GM19239 (cell line): ENCODE measurements at places on chromosomes 11 and 22.

GRCh38 chr22:37413546-37413945 is 13.7 kb downstream of the ELFN2 start:
- no peak for DNase-seq

- DNase-seq, result no peak
These were observed 754.6 kb downstream of the BRD1 start for GRCh38 chr22:49072996-49073645.

- no peak for DNase-seq
These were observed 34.7 kb downstream of the SNX19 start for GRCh38 chr11:130881475-130882137.

GRCh38 chr11:130190371-130190881 is 30.8 kb downstream of the ST14 start:
- DNase-seq, result no peak

DNA sequence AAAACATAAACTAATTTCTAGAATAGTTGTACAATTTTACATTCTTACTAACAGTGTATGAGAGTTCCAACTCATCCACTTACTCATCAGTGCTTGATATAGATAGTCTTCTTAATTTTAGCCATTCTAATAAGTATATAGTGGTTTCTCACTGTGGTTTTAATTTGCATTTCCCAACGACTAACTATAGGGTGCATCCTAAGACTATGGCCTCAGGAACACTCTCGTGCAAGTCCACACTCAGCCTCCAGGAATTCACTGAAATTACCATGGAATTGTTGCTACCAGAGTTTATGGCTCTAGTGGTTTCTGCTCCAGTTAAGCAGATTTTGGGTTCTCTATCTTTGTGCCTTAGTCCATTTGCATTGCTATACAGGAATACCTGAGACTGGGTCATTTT is 60.1 kb upstream of the GUCY1A2 start:
- no peak for DNase-seq

- peak; percentile 44 for DNase-seq
These were observed 31.2 kb upstream of the SMIM35 start for GRCh38 chr11:118117790-118118601.

GRCh38 chr11:100922121-100922520 is 207.5 kb downstream of the PGR start:
- no peak for DNase-seq

GRCh38 chr11:35802221-35802620 is 139.6 kb downstream of the TRIM44 start:
- DNase-seq, result no peak

DNA sequence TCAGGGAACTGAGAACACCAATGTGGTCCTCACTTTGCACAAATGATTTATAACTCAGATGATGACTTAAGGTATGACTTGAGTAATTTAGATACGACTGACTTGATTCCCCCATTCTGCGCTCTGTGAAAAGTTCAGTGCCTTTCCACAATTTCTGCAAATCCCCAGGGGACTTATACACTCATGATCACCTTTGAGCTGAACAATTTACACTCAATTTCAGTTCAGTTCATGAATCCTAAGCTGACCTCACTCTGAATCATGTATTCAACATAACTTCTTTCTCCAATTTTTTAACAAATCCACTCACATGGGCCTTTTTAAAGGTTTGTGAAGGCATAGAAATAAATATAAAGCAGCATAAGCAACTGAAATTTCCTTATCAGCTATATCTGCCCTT is 274.2 kb downstream of the FAM76B start:
- no peak for DNase-seq

DNA sequence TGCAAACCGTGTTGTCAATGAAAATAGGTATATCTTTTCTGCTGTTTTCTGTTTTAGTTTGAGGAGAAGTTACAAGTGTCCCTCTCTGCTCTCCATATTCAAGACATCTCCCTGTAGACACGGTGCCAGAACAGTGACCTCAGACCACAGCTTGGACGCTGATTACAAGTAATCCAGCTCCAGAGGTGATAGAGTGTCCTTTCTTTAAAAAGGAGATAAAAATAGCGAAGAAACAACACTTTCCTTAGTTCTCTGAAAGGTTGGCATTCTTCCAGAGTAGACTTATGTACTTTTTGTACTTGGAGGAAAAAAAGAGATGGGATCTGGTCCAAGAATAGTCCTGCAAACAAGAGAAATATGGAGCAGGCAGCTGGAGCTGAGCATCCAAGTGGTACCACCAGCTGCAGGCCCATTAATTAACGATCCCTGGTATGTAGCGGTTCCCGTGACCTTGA is 43.0 kb upstream of the WT1 start:
- no peak for DNase-seq

DNA sequence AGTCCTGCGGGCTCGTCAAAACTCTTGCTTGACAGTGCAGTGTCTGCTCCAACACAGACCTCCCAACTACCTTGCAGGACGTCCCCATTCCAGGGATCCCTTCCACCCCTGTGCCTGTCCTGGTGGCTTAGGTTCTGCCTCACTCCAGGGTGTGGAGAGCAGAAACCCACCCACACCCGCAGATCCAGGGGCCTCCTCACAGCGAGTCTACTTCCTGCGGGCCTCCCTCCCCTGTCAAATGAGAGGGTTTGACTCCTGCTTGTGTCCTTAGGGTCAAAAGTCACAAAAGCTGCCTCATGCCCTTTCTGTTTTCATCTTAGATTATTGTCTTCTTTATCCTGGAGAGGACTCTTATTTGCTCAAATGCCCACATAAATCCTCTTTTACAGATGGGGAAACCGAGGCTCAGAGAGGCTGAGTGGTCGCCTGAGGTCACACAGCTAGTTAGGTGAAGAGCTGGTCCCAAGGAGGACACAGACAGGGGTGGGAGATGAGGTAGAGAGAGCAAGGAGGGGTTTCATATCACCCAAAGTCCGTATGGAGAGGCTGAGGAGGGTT is 81.1 kb upstream of the KCNQ1OT1 start:
- no peak for DNase-seq

DNA sequence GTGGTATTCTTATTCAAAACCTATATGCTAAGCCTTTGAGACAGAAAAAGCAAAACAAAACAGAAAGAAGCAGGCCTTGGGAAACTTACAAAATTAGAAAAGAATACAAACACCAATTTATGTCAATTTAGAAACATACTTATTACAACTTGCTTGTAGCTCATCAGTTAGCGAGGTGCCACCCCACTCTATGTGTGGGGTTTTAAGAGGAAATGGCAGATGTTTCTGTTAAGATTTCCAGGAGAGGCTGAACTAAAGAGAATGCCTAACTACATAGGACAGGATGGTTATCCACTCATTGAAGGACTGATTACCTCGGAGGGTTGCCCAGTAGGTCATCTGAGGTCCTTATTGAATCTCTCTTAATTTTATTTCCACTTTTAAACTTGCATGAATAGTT is 302.0 kb downstream of the ETS1 start:
- no peak for DNase-seq

GRCh38 chr11:133506023-133506422 is 26.3 kb downstream of the OPCML start:
- no peak for DNase-seq

DNA sequence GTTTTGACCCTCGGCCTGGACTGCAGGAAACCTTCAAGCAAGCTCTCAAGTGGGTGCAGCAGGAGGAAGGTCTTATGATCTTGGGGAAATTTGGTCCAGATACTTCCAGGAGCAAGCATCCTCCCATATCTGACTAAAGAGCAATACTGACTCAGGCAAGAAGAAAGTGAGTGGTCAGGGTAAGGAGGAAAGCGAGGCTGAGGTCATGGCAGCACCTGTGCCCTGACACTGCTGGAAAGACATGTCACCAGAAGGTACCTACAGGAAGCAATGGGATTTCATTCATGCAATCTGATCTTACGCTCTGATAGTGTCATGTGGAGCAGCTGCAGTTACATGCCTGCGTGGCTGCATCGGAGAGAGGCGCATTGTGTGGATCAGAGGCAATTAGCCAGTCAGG is 6.5 kb upstream of the TOP3B start:
- DNase-seq, result no peak

DNA sequence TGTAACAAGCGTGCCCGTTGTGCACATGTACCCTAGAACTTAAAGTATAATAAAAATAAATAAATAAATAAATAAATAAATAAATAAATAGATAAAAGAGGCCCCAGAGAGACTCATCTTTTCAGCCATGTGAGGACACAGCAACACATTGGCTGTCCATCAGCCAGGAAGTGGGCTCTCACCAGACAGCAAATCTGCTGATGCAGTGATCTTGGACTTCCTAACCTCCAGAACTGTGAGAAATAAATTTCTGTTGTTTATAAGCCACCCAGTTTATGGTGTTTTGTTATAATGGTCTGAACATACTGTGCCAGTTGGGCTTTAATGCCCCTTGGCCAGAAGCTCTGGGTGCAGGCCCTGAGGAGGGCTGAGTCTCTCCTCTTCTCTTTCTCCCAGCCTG is 42.2 kb upstream of the CD44 start:
- DNase-seq, result no peak

DNA sequence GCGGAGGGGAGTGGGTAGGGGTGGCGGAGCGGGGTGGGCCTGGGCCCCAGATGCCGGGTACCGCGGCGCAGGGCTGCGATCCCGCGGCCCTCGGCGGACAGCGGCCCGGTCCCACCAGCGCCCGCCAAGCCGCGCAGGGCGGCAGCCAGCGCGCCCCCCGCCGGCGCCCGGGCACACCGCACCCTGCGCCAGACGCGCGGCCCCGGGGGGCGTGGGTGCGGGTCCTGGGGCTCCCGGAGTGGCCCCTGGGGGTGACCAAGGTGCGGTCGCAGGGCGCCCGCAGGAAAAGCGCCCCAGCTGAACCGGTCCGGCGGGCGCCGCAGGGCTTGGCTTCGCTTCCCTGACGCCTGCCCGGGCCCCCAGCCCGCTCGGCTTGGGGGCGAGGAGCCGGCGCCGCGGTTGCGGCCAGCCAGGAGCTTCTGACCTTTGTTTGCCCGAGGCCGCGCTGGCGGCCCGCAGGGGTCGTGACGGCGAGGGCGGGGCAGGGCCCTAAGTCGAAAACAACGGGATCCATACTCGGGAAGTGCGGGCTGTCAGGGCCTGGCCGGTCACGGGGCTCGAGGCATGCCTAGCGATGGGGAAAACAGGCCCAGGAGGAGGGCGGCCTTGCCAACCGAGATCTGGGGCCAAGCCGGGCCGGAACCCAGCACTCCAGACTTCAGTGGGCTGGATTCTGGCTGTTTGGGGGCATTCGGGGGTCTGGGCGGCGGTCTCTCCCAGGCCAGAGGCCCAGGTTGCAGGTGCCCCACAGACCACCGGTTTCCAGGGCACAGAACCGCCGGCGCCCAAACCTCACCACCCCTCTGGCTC is 581 bp upstream of the AP5B1 start:
- DNase-seq, result no peak

- DNase-seq, result no peak
These were observed 188.2 kb upstream of the ANO3 start for GRCh38 chr11:26143566-26144290.

DNA sequence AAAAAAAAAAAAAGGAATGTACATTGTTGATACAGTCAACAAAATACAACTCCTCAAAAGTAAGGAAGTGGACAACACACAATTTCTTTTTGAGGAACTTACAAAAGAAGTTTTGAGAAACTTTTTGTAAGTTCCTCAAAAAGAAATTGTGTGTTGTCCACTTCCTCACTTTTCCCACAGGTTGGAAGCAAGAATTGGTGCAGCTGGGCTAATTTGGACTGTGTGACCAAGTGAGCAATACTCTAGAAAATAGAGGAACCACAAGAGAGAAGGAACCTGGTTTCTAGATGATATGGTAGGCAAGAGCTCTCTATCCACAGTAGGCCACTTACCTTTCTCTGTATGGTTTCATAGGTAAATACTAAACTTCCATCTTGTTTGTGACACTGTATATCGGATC is 1053.8 kb downstream of the LRRC4C start:
- DNase-seq, result no peak

- DNase-seq, result no peak
These were observed 19.8 kb upstream of the PSMA1 start for GRCh38 chr11:14539982-14540421.

- no peak for DNase-seq
These were observed 3.1 kb upstream of the TMEM218 start for GRCh38 chr11:125114518-125114917.

GRCh38 chr11:105648762-105649161 is 38.9 kb downstream of the GRIA4 start:
- DNase-seq, result no peak
